ENCODE measurements at places on chromosomes 2 and 18.

GRCh38 chr2:181998041-181998835 is 12.6 kb downstream of the PPP1R1C start:
- no peak for DNase-seq

GRCh38 chr2:30631051-30631671 is 176.1 kb downstream of the CAPN13 start:
- DNase-seq: no peak

DNA sequence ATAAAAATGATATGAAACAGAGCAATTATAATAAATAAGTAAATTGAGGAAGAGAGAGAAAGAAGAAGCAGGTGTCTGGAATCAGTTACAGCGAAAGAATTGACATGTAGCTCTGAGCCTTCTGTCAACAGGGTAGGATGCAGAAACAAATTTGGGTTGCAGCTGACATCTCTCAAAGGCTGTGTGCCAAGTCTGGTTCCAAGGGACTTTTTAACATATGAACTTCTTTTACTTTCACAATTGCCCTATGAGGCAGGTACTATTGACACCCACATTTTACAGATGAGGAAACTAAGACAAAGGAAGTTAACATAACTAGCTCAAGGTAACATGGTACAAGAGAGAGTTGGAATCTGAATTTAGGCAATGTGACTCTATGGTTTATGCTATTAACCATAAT is 260.0 kb downstream of the ASXL3 start:
- no peak for DNase-seq

GRCh38 chr2:162490761-162491470 is 147.0 kb downstream of the GCA start:
- DNase-seq: no peak

GRCh38 chr2:144875290-144875969 is 355.5 kb upstream of the ZEB2 start:
- DNase-seq: no peak
